ENCODE measurements at places on chromosomes 3 and 15.

GRCh38 chr3:195892105-195893043 lies 16.0 kb downstream of the TNK2 start:
- no peak for DNase-seq

DNA sequence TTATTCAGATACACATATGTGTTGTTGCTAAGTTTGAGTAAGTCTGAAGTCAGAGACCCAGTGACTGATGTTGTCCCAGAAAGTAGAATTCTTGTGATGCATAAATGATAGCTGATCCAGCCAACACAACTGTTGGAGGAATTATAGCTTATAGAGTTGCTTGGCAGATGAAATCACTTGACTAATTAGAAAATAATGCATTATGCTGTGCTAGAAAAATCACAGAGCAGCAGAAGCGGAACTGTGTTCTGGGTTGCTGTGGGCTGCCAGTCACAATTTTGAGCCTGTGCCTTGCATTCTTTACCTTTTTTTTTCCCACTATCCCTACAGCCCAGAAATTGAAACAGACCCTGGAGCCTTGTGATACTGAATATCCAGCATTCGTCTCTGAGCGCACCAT lies 90.0 kb upstream of the LRTM1 start:
- no peak for DNase-seq

GRCh38 chr3:4786431-4786830 lies 192.8 kb upstream of the BHLHE40 start:
- no peak for DNase-seq

GRCh38 chr3:147513785-147514184 lies 104.6 kb downstream of the ZIC1 start:
- no peak for DNase-seq

DNA sequence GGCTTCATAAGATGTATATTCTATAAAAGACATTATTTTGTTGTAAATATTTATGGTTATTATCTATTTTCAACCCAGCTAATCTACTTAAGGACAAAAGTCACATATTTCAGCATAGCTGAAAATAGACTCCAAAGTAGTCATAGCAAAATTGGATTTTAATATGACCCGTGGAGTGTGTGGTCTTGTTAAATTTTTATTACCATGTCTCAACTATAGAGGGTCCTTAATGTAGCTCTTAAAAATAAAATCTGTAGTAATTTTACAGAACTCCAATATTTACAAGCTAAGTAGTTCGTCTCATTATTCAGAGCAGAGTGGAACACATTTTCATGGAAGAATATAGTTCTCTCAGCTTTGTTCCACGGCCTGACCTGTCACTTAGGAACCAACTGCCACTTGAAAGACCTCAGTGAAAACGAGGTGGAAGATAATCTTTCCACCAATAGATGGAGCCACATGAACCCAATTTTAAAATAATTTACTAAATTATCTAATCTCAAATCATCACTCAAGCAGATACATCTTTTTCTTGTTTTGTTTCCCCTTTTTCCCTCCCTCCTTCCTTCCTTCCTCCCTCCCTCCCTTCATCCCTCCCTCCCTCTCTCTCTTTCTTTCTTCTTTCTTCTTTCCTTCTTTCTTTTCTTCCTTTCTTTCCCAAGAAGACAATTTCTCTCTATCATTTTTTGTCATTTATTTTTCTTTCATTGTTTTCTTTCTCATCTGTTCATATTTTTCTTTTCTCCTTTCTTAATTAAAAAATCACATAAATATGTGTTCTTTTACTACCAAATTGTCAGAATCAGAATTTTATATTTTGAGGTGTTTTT lies 97.2 kb downstream of the CLDN1 start:
- DNase-seq = peak; percentile 18

DNA sequence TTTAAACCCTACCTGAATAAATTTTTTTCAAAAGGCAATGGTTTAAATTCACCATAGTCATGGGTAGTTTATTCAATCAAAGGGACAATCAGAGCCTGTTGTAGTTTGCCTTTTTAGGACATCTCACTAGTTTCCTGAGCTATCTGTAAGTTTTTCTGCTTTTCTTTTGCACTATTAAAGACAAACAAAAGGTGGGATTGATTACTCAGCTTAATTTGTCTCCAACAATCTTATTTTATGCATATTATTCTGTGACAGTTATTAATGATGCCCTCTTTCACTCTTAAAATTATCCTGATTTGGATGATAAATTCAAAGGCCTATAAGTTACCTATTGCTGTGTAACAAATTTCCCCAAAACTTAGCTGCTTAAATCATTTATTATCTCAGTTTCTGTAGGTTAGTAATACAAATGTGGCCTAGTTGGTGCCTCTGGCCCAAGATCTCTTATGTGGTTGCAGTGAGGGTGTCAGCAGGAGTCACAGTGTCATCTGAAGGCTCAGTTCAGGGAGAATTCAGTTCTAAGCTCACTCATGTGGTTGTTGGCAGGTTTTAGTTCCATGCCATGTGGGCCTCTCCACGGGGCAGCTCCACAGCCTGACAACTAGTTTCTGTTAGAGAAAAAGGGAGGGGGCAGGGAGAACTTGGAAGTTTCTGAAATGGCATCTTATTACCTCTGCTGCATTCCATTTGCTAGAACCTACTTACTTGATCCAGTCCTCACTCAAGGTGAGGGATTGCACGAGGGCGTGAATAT lies 16.0 kb downstream of the ARMC8 start:
- no peak for DNase-seq

DNA sequence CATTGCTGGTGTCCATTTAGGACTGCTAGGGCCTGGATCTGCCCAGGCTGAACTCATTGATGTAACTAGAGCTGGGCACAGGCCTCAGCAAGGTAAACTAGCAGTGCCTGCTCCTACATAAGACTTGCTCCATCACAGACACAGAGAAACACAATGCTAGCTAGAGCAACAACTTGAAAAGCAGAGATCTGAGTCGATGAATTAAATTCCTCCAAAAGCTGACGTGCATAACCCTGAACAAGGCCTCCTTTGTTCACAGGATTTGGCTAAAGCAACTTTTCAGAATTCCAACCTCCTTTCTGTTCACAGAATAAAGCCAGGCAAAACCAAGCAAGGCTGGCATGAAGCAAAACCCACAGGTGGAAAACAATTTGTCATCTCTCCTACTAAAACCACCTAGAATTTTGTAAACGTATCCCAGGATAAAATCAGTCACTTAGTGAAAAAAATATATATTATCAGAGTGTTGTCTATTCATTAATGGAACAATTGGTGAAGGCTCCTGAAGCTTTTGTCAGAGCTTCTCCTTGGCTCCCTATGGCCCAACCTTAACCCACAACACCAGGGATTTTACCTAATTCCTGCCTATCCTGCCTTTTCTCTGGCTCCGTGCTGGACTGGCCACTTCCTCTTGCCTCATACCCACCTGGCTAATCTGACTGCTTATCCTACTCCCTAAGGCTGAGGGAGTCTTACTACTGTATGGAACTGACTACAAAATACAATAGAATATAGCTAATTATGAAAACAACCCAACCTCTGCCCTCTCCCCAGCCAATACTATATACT lies 39.9 kb downstream of the PLCH1 start:
- DNase-seq = no peak

- DNase-seq = no peak
These were observed 49.5 kb downstream of the DZIP1L start for GRCh38 chr3:138065949-138066348.

GRCh38 chr3:88010810-88011209 lies 48.0 kb downstream of the CGGBP1 start:
- no peak for DNase-seq

GRCh38 chr15:75732809-75733451 lies 20.3 kb upstream of the CSPG4 start:
- peak; percentile 35 for DNase-seq

- DNase-seq = no peak
These were observed 56.3 kb downstream of the APBA2 start for GRCh38 chr15:28942046-28942445.

GRCh38 chr3:55202326-55202725 lies 274.5 kb upstream of the LRTM1 start:
- peak; percentile 61 for DNase-seq

DNA sequence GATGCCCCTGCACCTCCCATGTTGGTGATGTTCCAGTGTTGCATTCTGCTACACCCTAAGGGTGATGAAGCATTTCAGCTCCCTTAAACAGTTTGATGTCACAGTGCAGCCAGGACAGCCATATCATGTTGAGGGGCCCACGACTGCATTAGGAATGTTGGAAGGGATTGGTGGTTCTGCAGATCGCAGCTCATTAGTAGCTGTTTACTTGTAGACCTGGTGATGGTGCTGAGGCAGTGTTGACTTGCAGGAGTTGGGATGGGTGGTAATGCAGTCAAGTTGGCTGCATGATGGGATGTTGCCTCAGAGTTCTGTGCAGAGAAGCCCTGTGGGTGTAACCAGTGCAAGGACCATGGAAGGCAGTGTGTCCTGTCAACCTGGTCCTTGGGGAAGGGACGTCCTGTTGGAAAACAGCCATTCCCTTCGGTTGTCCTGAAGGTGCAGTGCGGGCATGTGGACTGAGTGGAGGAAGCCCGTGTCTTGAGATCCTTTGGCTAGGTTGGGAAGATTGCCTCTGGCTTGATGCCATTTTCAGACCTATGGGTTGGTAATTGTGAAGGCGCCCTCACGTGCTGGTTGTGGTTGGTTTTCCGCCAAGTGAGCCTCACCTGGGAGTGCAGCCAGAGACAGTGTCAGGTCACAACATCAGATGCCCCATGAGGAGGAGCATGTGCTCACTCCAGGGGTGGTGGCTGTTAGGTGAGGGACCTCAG lies 100.7 kb downstream of the SNRPN start:
- DNase-seq = no peak

DNA sequence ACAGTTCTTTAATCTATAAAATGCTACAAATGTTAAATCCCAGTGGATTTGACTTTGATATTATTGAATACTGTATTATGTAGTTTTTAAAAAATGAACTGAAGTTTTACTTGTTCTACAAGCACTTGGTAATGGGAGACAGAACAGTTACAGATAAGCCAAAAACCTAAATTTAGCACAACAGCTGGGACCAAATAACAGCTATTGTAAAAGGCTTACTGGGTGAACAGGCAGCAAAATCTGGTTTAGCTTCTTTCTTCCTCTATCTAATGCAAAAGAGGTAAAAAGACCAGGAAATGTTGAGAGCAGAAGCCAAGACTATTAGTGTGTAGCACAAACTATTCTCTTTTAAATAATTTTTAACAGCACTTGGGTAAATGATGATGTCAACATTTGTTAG lies 1.6 kb upstream of the ATOSA start:
- no peak for DNase-seq

DNA sequence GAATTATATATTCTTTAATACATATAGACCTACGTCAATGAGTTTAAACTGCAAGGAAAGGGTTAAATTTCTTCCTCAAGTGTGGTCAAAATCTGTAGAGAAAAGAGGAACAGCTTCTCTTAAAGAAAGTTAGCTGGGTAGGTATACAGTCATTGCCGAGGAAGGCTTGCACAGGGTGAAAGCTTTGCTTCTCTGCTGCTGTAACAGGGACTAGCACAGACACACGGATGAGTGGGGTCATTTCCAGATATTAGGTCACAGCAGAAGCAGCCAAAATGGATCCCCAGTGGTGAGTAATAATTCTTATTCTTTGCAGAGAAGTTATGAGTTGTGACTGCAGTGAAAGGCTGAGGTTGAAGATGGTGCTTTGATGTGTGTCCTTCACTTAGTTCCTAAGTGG lies at the start of gene CD86:
Gene CD86, plus strand, starts transcription at position 148 of the 400 bp plus-strand sequence. Its CDS starts 128 bp downstream, at position 276.
- DNase-seq = no peak

DNA sequence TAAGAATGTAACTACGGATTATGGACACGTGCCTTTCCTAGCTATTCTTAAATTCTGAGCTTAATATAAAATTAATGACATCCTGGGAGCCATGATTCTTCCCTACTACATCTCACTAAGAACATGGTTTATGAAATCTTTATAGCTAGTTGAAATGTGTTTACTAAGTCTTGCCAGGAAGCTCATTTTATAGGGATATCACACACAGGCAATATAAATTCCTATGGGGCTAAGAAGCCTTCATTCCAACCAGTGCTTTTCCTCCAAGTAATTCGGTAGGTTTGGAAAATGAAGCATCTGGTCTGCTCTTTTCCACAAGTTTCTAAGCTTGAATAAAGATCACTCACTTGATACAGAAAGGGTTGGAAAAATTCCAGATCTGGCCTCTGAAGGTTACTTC lies 802.6 kb downstream of the FHIT start:
- no peak for DNase-seq

DNA sequence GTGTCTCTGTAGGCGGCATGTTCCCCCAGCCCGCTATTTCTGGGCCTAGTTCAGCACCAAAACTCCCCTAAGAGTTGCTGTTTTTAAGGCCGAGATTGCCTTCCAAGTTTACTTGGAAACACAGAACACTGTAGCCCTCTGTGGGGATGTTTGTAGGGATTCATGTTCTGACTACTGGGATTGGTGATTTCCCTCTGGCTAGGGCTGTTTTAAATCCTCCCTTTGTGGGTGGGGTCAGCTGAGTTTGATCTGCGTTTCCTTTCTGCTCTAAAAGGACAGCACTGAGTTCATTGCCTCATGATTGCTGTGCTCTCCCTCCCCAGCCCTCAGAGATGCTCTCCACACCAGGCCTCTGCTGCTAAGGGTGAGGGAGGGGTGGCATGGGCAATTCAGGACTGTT lies 640.6 kb upstream of the DPPA4 start:
- no peak for DNase-seq

DNA sequence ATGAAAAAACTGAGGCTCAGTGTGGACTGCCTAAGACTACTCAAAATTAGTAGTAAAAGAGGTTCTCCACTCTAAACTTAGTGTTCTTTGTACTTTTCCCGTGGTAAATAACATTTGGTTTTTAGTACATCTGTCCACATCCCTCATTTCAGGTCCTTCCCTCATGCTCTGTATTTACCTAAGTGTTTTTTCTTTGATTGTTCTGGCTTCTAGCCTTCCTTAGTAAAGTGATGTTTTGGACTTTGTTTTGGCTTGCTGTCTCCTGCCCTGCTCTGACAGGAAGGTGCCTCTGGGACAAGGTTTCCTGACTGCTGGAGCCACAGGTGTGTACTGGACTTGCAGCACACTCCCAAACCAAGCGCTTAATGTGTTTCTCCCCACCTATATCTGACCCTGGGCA lies 29.9 kb upstream of the ALDH1A2 start:
- DNase-seq = no peak

DNA sequence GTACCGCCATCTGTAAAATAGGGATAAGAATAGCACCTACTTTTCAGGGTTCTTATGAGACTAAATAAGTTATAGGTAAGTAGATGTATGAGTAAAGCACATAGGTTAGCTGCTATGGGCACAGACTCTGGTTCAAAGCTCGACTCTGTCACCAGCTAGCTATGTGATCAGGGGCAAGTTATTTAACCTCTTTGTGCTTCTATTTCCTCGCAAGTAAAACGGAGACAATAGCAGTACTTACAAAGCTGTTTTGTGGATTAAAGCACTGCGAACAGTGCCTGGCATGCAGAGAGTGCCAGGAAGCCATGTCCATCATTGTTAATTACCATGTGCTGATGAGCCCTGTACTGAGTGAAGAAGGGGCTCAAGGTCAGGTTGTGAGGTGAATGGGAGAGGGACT lies 1.9 kb downstream of the LAMP3 start:
- DNase-seq = no peak

GRCh38 chr15:56719774-56720555 lies 13.3 kb downstream of the ZNF280D start:
- no peak for DNase-seq

GRCh38 chr3:174767853-174768382 lies 91.2 kb upstream of the NAALADL2 start:
- peak; percentile 33 for DNase-seq

GRCh38 chr3:186988806-186989205 lies 58.5 kb downstream of the ST6GAL1 start:
- DNase-seq = no peak

GRCh38 chr3:145842294-145842902 lies 318.6 kb downstream of the PLOD2 start:
- DNase-seq = no peak

GRCh38 chr3:128052595-128053351 lies 536 bp downstream of the SEC61A1 start:
- no peak for DNase-seq

All from fibroblast of the conjunctiva (primary cell).